ENCODE measurements at places on chromosomes 2 and 18.
A peak's percentile ranks its signal among the peaks of the same experiment; 100 is the strongest.

DNA sequence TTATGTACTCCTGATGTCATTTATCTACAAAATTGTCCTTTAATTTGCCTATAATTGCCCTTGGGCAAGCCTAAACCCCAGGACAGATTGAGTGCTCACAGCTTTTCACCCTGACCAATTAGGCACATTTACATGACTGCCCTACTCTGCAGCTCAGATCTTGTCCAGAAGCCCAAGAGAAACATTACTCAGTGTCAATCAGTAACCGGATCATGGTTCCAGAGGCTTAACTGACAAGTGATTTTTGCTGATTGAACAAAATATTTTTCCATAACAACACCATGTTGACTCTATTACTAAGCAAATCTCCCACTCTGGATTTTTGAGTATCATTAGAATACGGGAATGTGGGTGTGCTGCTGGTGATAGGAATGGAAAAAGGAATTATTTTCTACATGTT, 465.4 kb upstream of the TNP1 start:
- no peak for DNase-seq

- no peak for DNase-seq
These were observed 97.4 kb upstream of the B3GNT7 start for GRCh38 chr2:231298091-231298490.

DNA sequence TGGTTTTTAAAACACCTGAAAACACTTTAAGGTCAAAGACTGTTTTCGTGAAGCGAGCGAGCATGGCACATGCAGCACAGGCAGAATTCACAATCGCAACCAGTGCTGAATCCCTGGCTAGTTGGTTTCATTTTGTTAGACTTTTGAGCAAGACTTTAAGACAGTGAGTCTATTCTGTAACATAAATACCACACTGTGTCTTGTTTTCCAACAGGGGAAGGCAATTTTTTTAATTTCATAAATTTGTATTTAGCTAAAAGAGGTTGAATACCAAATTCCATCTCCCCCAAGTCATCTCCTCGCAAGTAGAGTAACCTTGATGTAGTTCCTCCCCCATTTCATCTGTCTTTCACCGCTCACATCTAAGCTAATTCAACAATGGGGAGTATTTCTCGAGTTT, 1.4 kb downstream of the CERKL start:
- DNase-seq, result no peak

- DNase-seq, result no peak
These were observed 256.5 kb downstream of the CYP26B1 start for GRCh38 chr2:71891155-71891554.

GRCh38 chr18:801137-801536, 10.9 kb downstream of the YES1 start:
- DNase-seq, result no peak

DNA sequence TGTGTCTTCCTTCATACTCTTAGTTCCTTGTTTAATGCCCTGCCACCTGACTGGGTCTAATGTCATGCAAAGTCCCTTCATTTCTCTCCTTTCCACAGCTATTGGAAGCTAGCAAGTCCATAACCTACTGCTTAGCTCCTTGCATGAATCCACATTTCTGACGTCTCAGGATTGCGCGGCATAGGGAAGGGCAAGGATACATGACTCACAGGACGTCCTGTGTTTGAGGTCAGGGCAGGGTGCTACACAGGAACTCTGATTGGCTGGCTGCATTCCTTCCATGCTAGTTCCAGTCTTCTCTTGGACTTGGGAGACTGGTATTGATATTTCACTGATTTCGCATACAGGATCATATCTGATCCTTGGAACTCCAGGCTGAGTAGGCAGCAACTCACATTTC, 137.9 kb downstream of the CDH2 start:
- no peak for DNase-seq

- no peak for DNase-seq
These were observed 888.6 kb upstream of the NRXN1 start for GRCh38 chr2:51920509-51920908.

DNA sequence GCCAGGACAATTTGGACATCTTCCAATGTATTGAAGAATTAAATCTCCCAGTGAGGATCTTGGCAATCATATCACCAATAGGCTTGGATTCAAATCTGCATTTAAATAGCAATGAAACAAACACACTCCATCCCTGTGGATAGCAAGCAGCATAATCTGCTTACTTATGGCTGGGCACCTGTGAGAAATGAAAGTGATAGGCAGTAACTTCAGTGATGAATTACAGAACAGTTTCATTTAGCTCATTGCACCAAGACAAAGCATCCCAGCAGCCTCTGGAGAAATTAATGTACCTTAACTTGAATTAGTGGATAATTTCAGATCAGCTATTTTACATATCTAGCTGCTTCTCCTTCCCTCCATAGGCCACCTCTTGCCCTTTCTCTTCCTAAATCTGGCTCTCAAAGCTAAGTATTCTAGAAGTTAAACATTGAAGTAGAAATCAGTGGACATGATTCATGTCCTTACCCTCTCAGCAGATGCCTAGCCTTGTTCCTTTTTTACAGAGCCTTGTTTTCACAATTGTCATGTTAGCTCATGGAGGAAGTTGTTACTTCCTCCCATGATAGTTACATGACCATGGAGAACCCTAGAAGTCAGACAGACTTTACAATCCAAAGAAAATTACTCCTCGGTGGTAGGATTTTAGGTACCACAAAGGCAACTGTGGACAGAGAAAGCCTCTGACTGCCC, 88.5 kb upstream of the TACR1 start:
- no peak for DNase-seq

DNA sequence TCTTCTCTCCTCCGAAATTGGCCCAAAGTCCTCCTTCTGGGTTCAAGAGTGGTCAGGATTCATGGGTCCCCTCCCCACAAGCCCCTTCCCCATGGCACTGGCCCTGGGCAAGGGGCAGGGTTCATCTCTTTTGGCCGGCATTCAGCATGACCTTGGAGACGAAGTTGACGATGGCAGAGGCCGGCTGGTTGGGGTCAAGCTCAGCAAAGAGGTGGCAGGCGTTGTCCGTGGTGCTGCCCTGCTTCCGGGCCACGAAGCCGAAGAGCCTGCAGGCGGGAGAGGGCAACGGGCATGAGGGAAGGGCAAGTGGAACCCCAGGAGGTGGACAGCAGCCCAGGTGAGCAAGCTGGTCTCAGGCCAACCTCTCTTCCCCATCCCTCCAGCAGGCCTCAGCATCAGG, 198.5 kb downstream of the TNS1 start:
- no peak for DNase-seq

DNA sequence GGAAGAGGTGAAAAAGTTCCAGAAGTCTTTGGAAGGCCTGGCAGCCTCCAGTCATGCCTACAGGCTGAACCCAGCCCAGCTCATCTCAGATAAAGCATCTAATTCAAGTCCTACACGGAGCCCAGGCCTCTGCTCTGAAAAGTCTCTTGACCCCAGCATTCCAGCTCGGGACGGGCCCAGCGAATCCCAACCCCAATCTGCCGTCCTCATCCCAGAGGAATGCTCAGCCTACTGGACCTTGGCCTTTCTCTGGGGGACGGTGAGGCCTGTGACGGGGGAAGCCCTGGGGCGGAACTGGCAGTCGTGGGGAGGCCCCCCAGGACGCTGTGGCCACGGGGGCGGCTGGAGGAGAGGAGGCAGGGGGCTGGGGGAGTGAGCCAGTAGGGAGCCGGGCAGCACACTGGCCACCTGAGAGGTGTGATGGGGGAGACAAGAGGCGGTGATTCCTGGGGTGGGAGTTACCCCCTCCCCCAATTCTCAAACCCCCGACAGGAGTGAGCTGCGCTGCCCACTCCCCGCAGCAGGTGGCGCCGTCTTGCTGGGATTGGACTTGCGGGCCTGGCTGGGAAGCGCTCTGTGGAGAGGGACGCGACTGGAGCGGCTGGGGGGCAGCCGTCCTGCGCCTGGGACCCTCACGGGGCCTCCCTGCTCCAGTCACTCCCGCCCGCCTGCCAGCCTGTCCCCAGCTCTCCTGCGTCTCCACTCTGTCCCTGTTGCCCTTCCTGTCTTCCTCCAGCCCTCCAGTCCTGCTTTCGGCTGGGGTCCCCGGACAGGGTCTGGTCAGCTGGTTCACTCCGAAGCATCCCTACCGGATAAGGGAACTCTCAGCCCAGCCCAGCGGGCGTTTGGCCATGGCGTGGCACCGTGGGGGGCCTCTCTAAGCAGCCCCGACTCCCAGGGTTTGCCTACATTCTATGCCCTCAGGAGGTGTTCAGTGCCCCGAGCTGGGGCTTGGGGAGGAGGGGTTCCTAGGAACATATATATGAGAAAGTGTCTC, 182.6 kb upstream of the HAAO start:
- peak; percentile 44 for DNase-seq

GRCh38 chr2:152693033-152693432, 24.2 kb downstream of the PRPF40A start:
- no peak for DNase-seq

DNA sequence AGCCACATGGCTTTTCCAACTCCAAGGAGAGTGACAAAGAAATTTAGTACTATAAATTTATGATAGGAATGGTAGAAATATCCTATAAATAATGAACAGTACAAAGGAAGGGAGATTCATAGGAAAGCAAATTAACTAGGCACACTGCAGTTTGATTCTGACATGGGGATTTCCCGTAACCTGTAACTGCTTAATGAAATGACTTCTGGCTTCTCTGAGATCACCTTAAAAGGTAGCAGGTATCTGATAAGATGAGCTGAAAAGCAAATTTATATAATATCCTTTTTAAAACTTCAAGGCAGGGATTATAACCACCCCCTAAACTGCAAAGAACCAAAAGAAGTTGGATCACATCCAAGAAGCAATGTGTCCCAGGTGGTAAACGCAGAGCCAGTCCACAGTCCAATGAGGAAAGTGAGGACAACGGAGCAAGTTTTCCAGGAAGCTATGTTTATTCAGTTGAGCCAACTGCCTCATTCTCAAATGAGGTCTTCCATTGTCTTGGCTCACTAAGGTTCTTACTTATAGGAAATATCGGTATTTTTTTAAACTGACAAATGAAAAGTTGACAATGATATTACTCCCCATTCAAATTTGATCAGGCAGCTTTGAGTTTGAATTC, 43.0 kb downstream of the WIPF1 start:
- no peak for DNase-seq

GRCh38 chr2:242040681-242041080, 171.2 kb downstream of the RTP5 start:
- no peak for DNase-seq

DNA sequence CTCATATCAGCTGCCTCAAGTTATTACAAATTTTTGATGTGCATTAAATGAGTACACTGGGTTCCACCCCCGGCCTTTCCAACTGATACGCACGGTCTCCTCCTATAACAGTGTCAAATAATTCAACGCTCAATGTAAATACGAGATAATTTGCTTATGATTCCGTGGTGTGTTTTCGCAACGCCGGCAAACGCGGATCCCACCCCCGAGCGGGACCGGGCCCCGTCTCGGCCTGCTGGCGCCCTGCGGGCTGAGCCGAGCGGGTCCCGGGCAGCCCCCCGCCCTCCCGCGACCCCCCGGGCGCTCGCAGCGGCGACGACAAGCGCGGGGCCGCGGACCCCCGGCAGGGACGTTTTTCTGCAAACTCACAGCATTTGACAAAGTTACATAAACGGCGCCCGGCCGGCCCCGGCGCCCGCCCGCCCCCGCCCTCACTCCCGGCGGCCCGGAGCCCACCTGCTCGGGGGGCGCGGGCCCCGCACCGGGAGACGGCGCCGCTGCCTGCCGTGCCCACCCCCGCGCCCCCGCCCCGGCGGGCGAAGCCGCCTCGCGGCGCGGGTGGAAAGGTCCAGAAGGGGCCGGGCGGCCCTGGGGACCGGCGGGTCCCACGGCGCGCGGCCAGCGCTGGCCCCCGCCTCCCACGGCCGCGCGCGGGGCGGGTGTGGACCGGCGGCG, 762 bp downstream of the HDAC4 start:
- no peak for DNase-seq

DNA sequence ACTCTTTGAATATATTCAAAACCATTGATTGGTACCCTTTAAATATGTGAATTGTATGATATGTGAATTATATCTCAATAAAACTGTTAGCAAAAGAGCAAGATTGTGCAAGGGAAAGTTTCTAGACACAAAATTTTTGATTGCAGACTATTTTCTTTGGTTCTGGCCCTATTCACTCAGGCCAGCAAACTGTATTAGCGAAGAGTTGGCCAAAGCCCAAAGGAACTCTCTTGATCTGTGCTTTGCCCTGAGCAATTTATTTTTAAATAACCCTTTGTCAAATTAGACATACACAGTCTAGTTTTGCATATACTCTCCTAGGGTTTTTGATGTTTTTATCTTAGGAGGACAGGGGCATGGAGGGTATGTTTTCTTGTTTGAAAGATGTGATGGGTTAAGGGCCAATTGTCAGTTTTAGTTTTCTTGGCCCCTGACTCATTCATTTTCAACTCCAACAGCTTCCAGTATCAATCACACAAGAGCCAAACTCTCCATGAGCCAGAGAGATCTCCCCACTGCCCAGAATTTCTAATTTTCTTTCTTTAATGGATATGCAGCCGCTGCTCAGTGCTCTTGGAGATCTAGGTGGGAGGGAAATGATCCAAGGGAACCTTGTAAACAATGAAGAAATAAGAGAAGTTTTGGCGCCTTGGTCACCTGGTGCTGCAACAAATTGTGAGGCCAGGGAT, 231.5 kb downstream of the SRBD1 start:
- no peak for DNase-seq

- no peak for DNase-seq
These were observed 73.6 kb upstream of the ARL4C start for GRCh38 chr2:234570476-234570875.

DNA sequence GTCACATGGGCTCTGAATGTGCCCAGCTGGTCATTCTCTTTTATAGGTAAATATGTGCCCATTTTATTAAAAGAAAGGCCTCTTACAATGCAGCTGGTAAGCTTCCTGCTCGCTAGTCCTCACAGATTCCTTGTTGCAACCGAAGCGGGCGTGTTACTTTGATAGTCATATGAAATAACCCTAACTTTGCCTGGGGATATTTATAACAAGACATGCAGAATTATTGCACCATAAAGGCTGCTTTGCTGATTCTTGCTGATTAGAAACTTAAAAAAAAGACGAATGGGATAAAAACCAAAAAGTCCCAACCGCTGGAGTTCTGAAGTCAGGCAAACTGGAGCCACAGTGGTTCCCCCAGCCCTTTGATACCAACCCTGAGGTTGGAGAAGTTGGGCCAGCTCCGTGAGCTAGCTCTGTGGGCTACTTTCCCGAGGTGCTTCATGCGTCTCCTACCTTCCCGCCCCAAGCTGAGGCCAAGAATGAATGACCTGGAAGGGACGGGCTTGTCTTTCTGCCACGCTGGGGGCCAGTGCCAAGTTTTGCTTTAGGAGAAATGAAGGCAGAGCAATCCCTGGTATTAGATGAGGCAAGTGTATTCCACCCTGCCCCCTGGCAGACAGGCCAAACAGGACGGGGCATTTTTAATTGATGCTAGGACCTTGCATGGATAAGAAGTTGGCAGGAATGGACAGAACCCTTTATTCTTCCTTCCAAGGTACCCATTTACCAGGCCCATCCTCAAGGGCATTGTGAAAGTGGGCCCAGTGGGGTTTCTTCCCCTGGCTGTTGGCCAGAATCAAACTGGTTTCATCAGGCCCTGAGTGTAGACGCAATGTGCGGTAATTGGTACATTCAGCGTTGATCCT, 140.4 kb downstream of the KCTD1 start:
- DNase-seq, result no peak

- DNase-seq, result no peak
These were observed 364.0 kb downstream of the LPIN1 start for GRCh38 chr2:12110481-12110880.
